ENCODE measurements at places on chromosomes 12 and 14. TPM values are rescaled to one million over a fixed set of nuclear protein-coding genes. Genes with fewer than 3 reads are reported as not detected.
A peak's percentile ranks its signal among the peaks of the same experiment; 100 is the strongest.

GRCh38 chr12:78194448-78194847 lies 363.8 kb downstream of the NAV3 start:
- no peak for DNase-seq

Gene RAD9B
- total RNA-seq: 0.99 TPM

DNA sequence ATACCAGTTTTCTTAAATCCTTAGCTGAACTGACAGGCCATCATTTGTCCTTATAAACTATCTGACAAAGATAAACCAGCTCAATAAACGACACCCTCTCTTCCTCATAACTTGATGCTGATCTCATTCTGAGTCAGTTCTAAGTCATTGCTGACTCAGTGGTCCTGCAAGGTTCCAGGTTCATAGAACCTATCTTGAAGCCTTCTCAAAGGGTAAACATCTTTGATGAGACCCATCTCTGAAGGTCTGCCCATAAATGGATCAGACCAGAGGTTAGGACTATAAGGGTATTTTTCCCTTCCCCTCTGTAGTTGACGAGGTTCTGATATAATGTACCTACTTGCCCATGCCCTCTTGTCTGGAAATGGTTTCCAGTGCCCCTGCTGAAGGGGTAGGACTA lies 11.9 kb downstream of the NAA25 start:
- DNase-seq: no peak

Gene CLEC6A
- total RNA-seq: not detected

- no peak for DNase-seq
Observed at GRCh38 chr14:99815696-99816095, 22.5 kb downstream of the EML1 start.

Gene PDE3A
- not detected for total RNA-seq

DNA sequence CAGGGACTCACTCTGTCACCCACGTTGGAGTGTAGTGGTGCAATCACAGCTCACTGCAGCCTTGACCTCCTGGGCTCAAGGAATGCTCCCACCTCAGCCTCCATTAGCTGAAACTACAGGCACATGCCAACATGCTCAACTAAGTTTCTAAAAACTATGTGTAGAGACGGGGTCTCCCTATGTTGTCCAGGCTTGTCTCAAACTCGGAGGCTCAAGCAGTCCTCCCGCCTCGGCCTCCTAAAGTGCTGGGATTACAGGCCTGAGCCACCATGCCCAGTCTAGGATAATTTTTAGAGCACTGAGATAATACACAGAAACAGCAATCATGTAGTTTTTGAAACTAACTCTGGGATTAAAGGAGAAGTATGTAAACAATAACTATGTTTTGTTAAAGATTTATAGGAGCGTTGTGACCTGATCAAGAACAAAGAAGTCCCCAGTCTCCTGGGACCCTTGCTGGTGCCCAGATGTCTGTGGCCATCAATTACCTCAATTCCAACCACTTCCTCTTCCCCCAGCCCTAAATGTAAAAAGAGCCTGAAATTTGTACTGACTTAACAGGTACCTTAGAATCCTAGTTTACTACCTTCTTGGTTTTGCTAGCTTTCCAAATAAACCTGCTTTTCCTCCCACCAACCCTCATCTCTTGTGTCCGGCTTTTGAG lies 28.9 kb upstream of the EGLN3 start:
- no peak for DNase-seq

GRCh38 chr14:75614179-75614578 lies 35.8 kb downstream of the FLVCR2 start:
- no peak for DNase-seq

DNA sequence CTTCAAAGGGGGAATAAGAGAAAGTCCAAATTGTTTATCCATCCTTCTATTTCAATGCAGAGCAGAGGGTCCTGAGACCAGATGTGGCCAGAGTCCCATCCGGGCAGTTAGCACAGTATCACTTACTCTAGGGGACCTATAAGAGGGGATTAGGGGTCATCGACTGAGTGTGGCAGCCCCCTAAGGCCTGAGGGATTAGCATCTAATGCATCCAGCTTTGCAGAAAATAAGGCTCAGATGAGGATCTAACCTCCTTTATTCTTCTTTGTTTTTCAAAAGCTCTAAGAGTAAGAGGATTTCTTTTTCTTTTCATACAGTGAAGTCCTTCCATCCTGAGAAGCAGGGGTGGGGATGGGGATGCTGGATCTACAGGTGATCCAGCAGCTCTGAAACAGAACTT lies 43.5 kb downstream of the NEUROD4 start:
- DNase-seq: no peak

DNA sequence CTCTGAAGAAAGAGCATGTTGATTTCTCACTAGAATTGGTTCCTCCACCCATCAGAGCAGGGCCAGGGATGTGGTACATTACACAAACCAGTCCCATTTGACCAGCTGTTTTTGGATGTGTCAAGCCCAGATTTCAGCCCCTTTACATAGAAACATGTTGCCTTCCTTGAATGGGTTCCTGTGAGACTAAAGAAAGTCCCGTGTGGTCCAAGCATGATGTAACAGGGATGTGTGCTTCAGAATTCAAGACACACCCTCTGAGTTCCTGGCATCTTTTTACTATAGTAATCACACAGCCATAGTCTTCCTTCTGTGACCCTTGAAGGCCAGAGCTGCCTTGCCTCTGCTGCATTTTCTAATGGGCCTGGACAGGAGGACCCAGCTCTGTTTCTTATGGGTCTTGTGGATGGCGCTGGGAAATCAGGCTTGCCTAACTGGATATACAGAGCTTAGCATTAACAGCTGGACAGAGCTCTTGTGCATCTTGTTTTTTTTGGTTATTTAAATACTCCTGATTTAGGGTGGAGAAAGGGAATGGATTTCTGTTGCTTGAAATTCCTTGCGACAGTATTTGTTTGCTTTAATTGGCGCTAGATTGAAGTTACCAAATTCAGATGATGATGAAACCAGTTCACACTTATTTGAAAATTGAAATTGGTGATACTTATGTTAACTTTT lies 341.0 kb downstream of the ZFP36L1 start:
- no peak for DNase-seq

Gene CCDC175
- not detected for total RNA-seq

Gene KRT72
- total RNA-seq: 12.3 TPM

- no peak for DNase-seq
Observed at GRCh38 chr12:46908936-46909635, 83.3 kb upstream of the SLC38A4 start.

DNA sequence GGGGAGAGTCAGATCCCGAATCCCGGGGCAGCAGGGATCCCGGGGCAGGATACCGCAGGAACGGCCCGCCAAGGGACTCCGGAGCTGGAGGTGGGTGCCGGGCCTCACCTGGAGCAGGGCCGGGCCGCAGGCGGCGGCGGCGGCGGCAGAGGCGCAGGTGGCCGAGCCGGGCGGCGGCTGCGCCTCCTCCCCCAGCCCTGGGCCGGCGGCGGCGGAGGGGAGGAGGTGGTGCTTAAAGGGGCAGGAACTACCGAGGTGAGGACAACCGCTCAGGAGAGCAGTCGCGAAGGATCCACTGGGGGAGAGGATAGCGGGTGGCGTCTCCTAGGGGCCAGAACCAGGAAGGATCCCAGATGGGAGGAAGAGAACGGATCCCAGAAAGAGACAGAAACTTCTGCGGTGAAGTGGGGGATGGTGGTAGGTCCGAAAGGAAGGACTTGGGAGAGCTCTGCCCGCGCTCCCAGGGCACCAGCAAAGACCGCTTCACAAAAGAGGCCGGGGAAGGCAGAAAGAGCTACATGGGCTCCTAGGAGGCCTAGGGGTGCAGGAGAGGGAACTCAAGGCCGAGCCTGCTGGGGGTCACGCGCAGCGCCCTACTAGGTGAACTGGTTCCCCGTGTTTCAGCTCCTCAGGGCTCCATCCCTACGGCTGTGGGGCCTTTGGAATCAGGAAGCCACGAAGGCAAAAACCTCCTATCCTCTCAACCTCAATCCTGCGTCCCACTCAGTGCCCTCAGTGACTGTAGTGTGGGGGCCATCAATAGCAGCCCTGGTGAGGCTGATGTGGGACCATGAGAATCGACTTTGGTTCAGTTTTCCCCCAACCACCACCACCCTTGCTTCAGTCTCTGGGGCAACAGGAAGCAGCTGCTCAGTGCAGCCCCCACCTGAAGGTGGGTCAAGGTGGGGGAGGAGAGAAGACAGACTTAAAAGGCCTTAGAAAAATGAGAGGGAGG lies 5.0 kb upstream of the BAZ2A start:
- peak; percentile 72 for DNase-seq

Gene PLEKHD1
- 0.19 TPM for total RNA-seq

Gene PLEKHH1
- 0.50 TPM for total RNA-seq

Gene FAM186B
- 0.15 TPM for total RNA-seq

Gene MSRB3
- total RNA-seq: not detected

Gene PPP1R12A
- total RNA-seq: 89.4 TPM

DNA sequence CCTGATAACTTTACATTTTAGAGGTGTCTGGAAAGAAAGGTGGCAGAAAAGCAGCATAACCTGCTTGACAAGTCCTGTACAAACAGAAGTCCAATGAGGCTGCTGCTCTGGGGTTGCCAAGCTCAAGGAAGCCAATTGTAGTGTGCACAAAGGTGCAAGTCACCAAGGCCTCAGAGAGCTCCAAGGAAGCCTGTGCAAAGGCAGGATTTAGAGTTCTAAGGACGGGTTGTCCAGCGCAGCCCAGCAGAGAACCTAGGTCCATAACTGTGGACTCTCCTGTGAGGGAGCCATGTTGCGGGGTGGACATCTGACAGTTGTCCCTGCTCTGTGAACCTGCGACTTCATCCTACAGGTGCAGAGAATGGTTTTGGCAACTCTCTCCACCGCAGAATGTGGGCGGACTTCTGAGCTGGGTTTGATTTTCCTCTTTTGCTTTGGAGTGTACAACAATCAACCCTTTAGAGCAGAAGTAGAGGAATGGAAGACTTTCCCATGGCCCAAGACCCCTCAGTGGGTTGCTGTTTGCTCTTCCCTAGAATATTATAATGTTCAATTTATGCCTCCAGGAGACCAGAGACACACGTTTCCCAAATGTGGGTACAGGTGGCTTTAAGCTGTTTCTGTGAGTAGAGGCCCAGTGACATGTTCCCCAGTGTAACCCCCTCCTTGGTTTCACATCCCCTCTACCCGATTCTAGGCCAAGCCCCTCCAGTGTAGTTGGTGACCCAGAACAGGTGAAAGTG lies 81.0 kb downstream of the ETV6 start:
- no peak for DNase-seq

Gene SERPINA3
- total RNA-seq: not detected

GRCh38 chr12:56007564-56008559 lies 10.8 kb downstream of the SUOX start:
- peak; percentile 73 for DNase-seq

DNA sequence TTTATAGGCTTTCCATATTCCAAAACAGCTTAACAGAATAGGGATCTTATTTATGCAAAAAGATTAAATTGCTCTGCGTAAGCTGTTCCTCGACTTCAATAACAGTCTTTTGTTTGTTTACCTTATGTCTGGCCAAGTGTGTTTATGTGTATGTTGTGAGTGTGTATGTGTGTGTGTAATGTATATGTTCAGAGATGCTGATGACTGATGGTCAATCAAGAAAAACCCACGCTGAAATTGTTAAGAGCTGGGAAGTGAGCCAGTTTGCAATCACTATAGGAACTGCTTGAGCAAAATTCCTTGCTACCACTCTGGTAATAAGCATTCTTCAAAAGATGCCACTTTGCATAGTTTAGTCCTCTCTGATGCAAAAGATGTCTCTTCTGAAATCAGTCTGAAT lies 59.6 kb downstream of the PRKD1 start:
- DNase-seq: no peak

Gene MBIP
- 27.7 TPM for total RNA-seq

Gene A2ML1
- total RNA-seq: not detected

Gene EFS
- total RNA-seq: not detected

DNA sequence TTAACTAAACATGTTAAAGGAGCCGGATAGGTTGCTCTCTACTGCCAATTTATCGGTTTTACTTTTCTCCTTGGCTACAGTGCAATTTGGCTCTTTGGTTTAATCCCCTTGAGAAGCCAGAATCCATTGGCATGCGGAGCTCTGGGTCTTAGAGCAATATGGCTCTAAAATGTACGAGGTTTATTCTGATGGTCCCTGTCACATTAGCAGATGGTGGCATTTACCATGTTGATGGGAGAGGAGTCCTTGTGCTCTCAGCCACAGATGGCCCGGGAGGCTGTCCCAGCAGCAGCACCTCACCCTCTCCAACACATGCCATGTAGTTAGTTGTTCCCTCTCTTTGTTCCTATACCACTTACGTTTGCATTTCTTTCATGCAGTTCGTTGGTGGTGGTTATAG lies 179.7 kb downstream of the RGS6 start:
- no peak for DNase-seq

DNA sequence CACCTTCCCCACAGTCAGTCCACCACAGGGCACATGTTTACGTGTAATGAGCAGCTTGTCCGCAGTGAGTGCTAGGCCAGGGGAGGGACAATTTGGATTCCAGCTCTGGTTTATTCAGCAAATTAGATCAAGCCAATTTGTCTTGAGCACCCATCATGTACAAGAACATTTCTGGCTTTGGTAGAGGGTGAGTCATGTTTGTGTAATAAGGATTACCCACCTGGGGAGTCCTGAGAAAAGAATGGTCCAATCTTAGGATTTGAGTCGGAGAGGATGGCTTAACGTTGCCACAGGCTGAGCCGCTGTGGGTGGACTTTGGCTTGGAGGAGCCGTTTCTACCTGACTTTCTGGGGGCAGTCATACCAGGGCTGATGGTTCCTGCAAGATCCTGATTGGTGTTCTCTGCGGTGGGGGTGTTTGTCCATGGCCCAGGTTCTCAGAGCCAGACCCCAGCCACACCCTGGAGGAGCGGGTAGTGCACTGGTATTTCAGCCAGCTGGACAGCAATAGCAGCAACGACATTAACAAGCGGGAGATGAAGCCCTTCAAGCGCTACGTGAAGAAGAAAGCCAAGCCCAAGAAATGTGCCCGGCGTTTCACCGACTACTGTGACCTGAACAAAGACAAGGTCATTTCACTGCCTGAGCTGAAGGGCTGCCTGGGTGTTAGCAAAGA lies 143.7 kb downstream of the SMOC1 start:
- no peak for DNase-seq
